ENCODE measurements at places on chromosomes 11 and 22. TPM values are rescaled to one million over a fixed set of nuclear protein-coding genes. Genes with fewer than 3 reads are reported as not detected.

The ENTHD1 gene
- total RNA-seq = not detected

- no peaks in the 10 kb centered on the region for H3K4me1 ChIP-seq
- H3K36me3 ChIP-seq = no peaks in the 10 kb centered on the region
- no peak overlapping the region for H3K4me3 ChIP-seq
- no peaks in the 10 kb centered on the region for H3K27me3 ChIP-seq
These were observed 56.1 kb upstream of the SLC35C1 start for GRCh38 chr11:45748801-45749200.

DNA sequence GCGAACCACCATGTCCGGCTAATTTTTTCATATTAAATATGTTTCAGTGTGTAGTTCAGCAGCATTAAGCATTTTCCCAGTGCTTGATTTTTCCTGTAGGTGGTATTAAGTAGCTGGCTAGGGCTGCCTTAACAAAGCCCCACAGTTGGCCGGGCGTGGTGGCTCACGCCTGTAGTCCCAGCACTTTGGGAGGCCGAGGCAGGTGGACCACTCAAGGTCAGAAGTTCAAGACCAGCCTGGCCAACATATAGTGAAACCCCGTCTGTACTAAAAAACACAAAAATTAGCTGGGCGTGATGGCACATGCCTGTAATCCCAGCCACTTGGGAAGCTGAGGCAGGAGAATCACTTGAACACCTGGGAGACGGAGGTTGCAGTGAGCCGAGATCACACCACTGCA is 33.5 kb upstream of the TOLLIP start:
- no peaks in the 10 kb centered on the region for H3K36me3 ChIP-seq
- H3K4me1 ChIP-seq = no peaks in the 10 kb centered on the region
- DNase-seq = no peak
- H3K4me3 ChIP-seq = no peak overlapping the region

DNA sequence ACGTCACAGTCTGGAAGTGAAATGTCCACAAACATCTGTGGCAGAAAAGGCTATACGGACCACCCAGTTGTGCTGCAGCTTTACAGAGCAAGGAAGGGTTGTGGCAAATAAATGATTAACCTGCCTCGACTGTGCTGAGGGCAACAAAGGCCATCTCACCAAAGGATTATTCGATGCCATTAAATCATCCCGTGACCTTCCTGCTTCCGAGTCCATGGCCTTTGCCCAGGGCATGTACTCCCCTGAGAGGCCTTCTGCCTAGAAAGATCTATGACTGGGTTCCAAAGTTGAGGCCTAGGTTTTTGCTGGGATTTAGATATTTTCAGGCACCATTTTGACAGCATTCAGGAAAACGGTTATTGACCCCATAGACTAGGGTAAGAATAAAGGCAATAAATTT is 9.2 kb downstream of the CDPF1 start:
- DNase-seq = no peak
- no peaks in the 10 kb centered on the region for H3K4me1 ChIP-seq
- no peak overlapping the region for H3K4me3 ChIP-seq
- no peaks in the 10 kb centered on the region for H3K27me3 ChIP-seq
- no peak overlapping the region for H3K27ac ChIP-seq

GRCh38 chr22:31488988-31489617 is 539 bp downstream of the EIF4ENIF1 start:
- H3K4me3 ChIP-seq = peak overlapping the region; percentile 85
- H3K4me1 ChIP-seq = peaks cover 19% of the 10 kb centered on the region
- no peaks in the 10 kb centered on the region for H3K27me3 ChIP-seq
- DNase-seq = no peak
- peak overlapping the region; percentile 98 for H3K27ac ChIP-seq

Measured in upper lobe of left lung (tissue), 6 donors.